ENCODE measurements at places on chromosomes 5 and 9.

- peak; percentile 69 for DNase-seq
- no peaks in the 10 kb centered on the region for H3K36me3 ChIP-seq
- H3K4me3 ChIP-seq, result peak overlapping the region; percentile 61
- H3K27me3 ChIP-seq, result no peaks in the 10 kb centered on the region
Observed at GRCh38 chr9:19174127-19174912, 47.0 kb upstream of the PLIN2 start.

GRCh38 chr5:96881511-96882115, 5.3 kb downstream of the ERAP2 start:
- H3K4me1 ChIP-seq, result peaks cover 31% of the 10 kb centered on the region
- H3K36me3 ChIP-seq, result no peaks in the 10 kb centered on the region
- H3K4me3 ChIP-seq, result no peak overlapping the region

- H3K4me3 ChIP-seq, result no peak overlapping the region
- H3K27me3 ChIP-seq, result no peaks in the 10 kb centered on the region
- H3K4me1 ChIP-seq, result no peaks in the 10 kb centered on the region
- H3K27ac ChIP-seq, result no peak overlapping the region
- no peak for DNase-seq
Observed at GRCh38 chr5:151002681-151003502, 17.5 kb upstream of the GPX3 start.

DNA sequence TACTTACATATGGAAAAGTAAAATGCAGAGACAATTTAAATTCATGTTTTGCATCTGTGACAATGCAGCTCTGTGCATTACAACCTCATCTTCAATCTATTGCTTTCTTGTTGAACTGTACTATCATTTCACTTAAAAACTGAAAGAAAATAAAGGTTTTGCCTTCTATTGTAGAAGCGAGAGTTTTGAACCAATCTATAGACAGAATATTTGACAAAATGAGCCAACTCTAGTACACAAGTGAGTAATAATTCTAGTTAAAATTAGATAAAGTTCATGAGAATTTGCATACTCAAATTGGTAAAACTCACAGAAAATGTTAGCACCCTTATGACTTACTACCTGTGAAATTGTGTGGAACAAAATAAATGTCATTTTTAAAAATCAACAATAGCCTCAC, 123.7 kb downstream of the EDIL3 start:
- 0 out of 2 replicates have a peak, but pooled peaks cover 3% of the 10 kb centered on the region for H3K4me1 ChIP-seq
- no peak overlapping the region for H3K4me3 ChIP-seq
- no peaks in the 10 kb centered on the region for H3K27me3 ChIP-seq
- H3K36me3 ChIP-seq, result no peaks in the 10 kb centered on the region
- H3K27ac ChIP-seq, result no peak overlapping the region

GRCh38 chr5:160637357-160638090, 214.5 kb downstream of the ATP10B start:
- no peaks in the 10 kb centered on the region for H3K4me1 ChIP-seq
- no peak for DNase-seq
- H3K4me3 ChIP-seq, result no peak overlapping the region
- no peaks in the 10 kb centered on the region for H3K36me3 ChIP-seq

GRCh38 chr5:180160789-180161188, 48.2 kb downstream of the RASGEF1C start:
- no peak for DNase-seq
- no peak overlapping the region for H3K4me3 ChIP-seq
- no peaks in the 10 kb centered on the region for H3K36me3 ChIP-seq
- no peak overlapping the region for H3K27ac ChIP-seq

- H3K4me1 ChIP-seq, result peaks cover 9% of the 10 kb centered on the region
- H3K27ac ChIP-seq, result no peak overlapping the region
- H3K27me3 ChIP-seq, result no peaks in the 10 kb centered on the region
- H3K36me3 ChIP-seq, result no peaks in the 10 kb centered on the region
Observed at GRCh38 chr5:40497573-40497972, 182.1 kb upstream of the PTGER4 start.

DNA sequence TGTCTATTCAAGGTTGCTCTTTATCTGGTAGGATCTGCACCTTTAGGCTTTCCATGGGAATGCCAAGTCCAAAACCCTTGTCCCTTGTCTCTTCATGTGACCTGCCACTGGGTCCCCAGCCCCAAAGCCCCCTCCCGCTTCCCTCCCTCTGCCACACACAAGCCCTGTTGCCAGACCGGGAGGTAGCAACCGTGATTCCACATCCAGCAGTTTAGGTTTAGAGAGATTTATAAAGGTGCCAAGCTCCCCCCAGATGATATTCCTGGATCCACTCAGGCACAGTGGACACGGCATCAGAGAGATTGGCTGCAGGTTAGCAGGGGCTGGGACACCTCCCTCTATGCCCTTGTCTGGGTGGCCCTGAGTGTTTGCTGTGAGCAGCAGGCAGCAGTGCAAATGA, 504.7 kb downstream of the CCDC171 start:
- H3K36me3 ChIP-seq, result no peaks in the 10 kb centered on the region
- no peaks in the 10 kb centered on the region for H3K27me3 ChIP-seq
- peak overlapping the region; percentile 44 for H3K4me3 ChIP-seq

DNA sequence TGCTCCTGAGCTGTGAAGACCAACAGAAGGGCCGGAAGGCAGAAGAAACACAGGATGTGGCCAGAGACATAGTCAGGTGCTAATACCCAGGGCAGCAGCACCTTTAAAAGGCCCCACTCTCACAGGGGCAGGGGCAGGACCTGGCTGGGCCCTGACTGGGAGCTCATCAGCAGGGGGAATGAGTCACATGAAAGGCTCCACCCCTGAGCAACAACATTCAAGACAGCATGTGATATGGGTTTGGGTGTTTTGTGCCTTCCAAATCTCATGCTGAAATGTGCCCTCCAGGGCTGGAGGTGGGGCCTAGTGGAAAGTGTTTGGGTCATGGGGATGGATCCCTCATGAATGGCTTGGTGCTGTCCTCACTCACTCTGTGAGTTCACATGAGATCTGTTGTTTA, 181.7 kb downstream of the ERCC6L2 start:
- no peaks in the 10 kb centered on the region for H3K36me3 ChIP-seq
- DNase-seq, result no peak
- peaks cover 9% of the 10 kb centered on the region for H3K4me1 ChIP-seq
- no peaks in the 10 kb centered on the region for H3K27me3 ChIP-seq

DNA sequence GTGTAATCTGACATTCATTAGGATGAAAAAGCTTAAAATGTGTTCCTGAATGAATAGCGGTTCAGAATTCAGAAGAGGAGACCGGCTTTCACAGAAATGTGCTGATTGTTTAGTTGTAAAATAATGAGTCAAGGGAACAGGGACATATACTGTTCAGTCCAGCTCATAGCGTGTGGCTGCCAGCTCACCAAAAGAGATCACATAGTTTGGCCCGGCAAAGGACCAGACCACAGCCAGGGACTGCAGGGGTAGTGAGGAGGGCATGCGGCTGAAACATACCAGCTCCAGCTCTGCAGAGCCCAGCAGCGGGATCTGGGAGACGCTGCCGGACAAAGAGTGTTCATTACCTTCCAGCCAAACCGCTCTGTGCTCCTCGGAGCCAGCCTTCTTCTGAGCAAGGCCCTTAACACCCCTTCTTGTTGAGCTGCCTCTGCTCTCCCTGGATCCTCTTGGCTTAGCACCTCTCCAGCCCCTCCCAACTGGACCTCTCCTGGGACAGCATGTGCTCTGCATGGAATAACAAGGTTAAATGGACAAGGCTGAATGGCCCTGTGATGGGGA, 116.8 kb upstream of the CNTLN start:
- H3K36me3 ChIP-seq, result no peaks in the 10 kb centered on the region
- no peak overlapping the region for H3K4me3 ChIP-seq
- no peaks in the 10 kb centered on the region for H3K4me1 ChIP-seq
- H3K27me3 ChIP-seq, result no peaks in the 10 kb centered on the region
- no peak overlapping the region for H3K27ac ChIP-seq

DNA sequence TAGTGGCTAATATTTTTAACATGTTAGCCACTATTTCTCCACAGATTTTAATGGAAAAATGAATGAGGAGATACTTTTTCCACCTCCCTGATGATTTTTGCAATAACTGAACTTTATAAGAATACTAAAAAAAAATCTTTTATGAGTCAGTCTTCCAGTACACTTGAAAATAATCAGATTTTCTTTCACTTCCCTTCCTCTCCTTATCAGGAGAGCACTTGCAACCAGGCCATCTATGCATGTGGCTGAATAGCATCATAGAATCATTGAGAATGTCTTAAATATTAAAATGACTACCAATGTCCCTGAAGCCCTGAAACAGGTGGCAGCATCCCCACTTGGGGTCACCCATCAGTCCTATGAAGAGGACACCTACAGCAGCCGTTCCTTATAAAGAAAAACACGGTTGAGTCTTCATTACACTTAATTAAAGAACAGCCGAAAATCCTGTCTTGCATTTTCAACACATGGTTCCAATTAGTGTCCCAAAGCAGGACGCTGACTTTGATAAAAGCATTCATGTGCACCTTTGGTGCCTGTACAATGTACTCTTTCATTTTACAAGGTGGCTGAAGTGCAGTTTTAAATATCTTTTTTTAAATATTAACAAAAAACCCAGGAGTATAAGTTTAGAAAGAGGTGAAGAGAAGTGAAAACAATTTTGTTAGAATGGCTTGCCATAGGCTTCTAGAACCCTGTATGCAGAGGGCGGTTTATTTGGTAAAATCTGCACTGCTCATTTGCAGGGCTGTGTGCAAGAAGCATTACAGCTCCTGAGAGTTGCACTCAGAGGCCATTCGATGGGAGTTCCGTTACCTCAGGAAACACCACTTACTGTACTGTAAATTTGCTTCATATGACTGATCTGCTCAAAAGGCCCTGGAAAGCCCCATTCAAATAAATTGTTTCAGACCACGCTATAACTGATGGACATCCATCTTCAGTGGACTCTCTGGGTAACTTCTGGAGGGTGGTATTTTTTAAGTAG, 106.9 kb upstream of the VCAN start:
- no peak overlapping the region for H3K27ac ChIP-seq
- peaks cover 13% of the 10 kb centered on the region for H3K4me1 ChIP-seq
- no peak overlapping the region for H3K4me3 ChIP-seq
- no peaks in the 10 kb centered on the region for H3K27me3 ChIP-seq

- no peaks in the 10 kb centered on the region for H3K36me3 ChIP-seq
- no peak overlapping the region for H3K4me3 ChIP-seq
- DNase-seq, result no peak
- peaks cover 15% of the 10 kb centered on the region for H3K4me1 ChIP-seq
- H3K27ac ChIP-seq, result peak overlapping the region; percentile 58
- no peaks in the 10 kb centered on the region for H3K27me3 ChIP-seq
Observed at GRCh38 chr9:3810231-3810630, 284.4 kb upstream of the RFX3 start.

GRCh38 chr5:88145221-88145610, 123.4 kb downstream of the TMEM161B start:
- H3K27me3 ChIP-seq, result no peaks in the 10 kb centered on the region
- H3K4me1 ChIP-seq, result peaks cover 12% of the 10 kb centered on the region
- no peak for DNase-seq
- H3K4me3 ChIP-seq, result no peak overlapping the region
- no peak overlapping the region for H3K27ac ChIP-seq
- no peaks in the 10 kb centered on the region for H3K36me3 ChIP-seq

GRCh38 chr5:72537166-72537565, 30.0 kb upstream of the ZNF366 start:
- no peaks in the 10 kb centered on the region for H3K27me3 ChIP-seq
- no peaks in the 10 kb centered on the region for H3K4me1 ChIP-seq
- H3K27ac ChIP-seq, result no peak overlapping the region
- no peak for DNase-seq
- no peaks in the 10 kb centered on the region for H3K36me3 ChIP-seq
- H3K4me3 ChIP-seq, result no peak overlapping the region

DNA sequence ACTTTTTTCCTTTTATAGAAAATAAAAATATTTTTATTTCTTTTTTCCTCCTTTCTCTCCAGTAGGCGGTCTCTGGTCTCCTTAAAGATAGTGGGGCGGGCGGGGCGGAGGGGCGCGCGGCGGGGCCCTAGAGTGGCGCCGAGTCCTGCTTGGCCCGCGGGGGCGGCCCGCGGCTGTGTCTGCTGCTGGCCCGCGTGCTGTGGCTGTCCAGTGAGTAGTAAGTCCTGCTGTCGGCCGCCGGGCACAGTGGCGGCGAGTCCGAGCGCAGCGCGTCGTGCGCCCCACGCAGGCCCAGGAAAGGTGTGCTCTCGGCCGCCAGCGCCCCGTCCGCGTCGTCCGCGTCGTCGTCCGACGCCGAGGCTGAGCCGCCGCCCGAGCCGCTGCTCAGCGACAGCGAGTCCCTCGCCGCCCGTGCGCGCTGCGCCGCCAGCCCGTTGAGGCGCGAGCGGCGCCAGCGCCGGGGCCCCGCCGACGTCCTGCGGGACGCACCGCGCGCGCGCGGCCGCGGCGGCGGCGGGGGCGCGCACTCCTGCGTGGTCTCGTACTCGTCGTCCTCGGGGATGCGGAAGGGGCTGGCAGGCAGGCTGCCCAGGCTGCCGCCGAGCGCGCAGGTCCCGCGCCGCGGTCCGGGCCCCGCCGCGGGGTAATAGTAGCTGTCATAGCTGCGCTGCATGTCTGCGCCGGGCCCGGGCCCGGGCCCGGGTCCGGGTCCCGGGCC, 52.3 kb downstream of the PSD2 start:
- no peak for DNase-seq
- H3K27me3 ChIP-seq, result no peaks in the 10 kb centered on the region
- no peaks in the 10 kb centered on the region for H3K4me1 ChIP-seq
- H3K27ac ChIP-seq, result no peak overlapping the region
- no peak overlapping the region for H3K4me3 ChIP-seq

GRCh38 chr5:135974021-135974600, 19.3 kb upstream of the LECT2 start:
- H3K27me3 ChIP-seq, result no peaks in the 10 kb centered on the region
- DNase-seq, result no peak
- no peak overlapping the region for H3K4me3 ChIP-seq
- H3K4me1 ChIP-seq, result no peaks in the 10 kb centered on the region
- no peaks in the 10 kb centered on the region for H3K36me3 ChIP-seq
- H3K27ac ChIP-seq, result no peak overlapping the region

- peak; percentile 93 for DNase-seq
- peaks cover 15% of the 10 kb centered on the region for H3K36me3 ChIP-seq
- peaks cover 64% of the 10 kb centered on the region for H3K4me1 ChIP-seq
Observed at GRCh38 chr5:76818844-76819831, at the start of gene F2RL1. F2RL1 (plus strand) TSS chr5:76819030; CDS start chr5:76819183, 153 bp downstream.

GRCh38 chr5:88886746-88887341, 3.9 kb upstream of the MEF2C start:
- H3K4me1 ChIP-seq, result peaks cover 9% of the 10 kb centered on the region
- no peaks in the 10 kb centered on the region for H3K36me3 ChIP-seq
- no peak overlapping the region for H3K4me3 ChIP-seq
- H3K27me3 ChIP-seq, result no peaks in the 10 kb centered on the region
- no peak for DNase-seq

- no peaks in the 10 kb centered on the region for H3K27me3 ChIP-seq
- H3K4me3 ChIP-seq, result no peak overlapping the region
- no peak overlapping the region for H3K27ac ChIP-seq
- DNase-seq, result peak; percentile 12
Observed at GRCh38 chr5:96252596-96252995, 180.5 kb downstream of the PCSK1 start.

DNA sequence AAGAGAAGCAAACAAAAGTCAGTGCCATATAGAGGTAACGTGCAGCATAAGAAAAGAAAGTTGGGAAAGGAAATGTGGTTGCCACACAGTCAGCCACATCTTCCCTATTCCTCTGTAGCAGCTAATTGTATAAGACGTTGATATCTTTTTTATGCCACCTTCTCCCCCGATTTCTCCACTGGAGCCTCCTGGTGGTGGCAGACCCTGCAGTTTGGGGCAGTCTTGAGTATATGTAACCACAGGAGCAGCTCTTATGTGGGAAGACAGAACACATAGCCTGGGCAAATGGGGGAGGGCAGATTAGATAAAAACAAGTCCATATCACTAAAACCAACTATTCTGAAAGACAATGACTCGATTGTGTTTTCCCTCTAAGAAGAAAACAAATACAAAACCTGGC, 99.7 kb downstream of the PLCXD3 start:
- H3K4me3 ChIP-seq, result no peak overlapping the region
- no peaks in the 10 kb centered on the region for H3K27me3 ChIP-seq
- no peaks in the 10 kb centered on the region for H3K36me3 ChIP-seq
